Calu3 (cell line): ENCODE measurements at places on chromosomes 3 and 15.

DNA sequence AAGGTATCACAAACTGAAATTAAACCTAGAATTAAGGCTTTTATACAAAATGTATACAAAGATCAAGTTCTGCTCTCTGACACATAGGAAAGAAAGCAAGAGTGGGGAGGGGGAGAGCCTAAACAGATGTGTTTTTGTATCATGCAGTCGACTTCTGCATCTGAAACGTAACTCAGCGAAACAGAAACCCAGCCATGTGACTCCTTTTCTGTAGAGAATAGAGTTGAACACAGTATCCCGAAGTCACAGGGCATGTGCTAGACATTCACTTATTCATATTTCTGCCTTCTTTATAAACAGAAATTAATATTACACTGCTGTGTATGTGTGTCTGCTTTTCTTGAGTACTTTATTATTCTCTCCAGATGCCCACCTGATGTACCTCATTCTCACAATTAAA lies 121.0 kb downstream of the PDZRN3 start:
- no peak for DNase-seq

DNA sequence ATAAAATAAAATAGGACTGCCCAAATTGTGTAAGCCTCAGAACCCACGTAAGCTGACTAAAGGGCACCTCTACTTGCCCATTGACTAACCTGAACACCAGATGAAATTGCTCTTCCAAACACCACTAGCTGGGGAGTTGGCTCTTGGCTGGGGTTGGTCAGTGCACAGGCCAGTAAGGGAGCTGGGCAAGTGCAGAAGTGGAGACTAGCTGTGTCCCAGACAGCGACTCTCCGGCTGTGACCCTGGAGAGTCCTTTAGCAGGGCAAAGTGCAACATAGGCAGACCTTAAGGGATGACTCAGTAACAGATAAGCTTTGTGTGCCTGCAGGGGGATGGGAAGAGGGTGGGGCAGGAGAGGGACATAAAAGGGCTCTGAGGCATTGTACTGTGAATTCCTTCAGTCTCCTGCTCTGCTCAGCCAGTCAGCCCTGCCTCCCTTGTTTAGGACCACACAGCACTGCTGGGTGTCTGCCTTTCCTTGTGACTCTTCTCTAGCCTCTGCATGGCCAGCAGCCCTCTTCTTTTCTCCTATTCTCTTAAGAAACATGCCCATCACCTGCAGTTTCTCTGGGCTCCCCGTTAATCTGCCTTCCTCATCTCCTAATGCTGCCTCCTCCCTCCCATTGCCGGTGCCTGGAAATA lies 13.2 kb downstream of the NR1I2 start:
- peak; percentile 39 for DNase-seq

DNA sequence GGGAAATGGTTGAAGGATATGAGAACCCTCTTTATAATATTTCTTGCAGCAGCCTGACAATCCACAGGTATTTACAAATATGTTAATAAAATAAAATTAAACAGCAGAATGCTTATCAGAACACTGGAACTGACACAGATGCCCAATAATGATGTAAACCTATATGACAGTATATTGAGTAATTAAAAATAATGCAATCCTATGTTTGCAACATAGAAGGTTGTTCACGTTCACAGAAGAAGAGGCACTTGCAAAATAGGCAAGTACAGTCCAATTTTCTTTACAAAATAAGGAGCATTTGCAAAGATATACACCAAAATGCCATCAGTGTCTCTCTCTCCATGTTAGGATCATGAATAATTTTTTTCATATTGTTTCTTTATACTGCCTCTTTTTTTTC lies 397.0 kb upstream of the WNT5A start:
- no peak for DNase-seq

DNA sequence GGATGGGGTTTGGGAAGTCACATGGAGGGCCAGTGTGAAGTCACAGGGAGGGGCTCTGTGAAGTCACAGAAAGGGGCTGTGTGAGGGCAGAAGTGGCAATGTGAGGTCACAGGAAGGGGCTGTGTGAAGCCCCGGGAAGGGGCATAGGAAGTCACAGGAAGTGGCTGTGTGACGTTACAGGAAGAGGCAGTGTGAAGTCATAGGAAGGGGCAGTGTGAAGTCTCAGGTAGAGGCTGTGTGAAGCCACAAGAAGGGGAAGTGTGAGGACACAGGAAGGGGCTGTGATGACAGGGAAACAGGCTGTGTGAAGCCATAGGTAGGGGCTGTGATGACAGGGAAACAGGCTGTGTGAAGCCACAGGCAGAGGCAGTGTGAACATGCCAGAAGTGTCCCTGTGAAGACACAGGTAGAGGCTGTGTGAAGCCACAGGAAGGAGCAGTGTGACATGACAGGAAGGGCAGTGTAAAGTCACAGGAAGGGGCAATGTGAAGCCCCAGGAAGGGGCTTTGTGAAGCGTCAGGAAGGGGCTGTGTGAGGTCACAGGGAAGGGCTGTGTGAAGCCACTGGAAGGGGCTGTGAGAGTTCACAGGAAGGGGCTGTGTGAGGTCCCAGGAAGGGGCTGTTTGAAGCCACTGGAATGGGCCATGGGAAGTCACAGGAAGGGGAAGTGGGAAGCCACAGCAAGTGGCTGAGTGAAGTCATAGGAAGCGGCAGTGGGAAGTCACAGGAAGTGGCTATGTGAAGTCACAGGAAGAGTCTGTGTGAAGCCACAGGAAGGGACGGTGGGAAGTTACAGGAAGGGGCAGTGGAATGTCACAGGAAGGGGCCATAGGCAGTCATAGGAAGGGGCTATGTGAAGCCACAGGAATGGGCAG lies 37.1 kb downstream of the GASK1A start:
- no peak for DNase-seq

GRCh38 chr3:98172621-98173020 lies 6.1 kb downstream of the OR5H15 start:
- DNase-seq, result no peak

GRCh38 chr15:89329329-89330084 lies 5.1 kb downstream of the POLG start:
- DNase-seq, result no peak

GRCh38 chr15:89400116-89400781 lies 65.6 kb upstream of the POLG start:
- no peak for DNase-seq

- no peak for DNase-seq
These were observed 1.8 kb upstream of the IGF1R start for GRCh38 chr15:98646546-98647025.

DNA sequence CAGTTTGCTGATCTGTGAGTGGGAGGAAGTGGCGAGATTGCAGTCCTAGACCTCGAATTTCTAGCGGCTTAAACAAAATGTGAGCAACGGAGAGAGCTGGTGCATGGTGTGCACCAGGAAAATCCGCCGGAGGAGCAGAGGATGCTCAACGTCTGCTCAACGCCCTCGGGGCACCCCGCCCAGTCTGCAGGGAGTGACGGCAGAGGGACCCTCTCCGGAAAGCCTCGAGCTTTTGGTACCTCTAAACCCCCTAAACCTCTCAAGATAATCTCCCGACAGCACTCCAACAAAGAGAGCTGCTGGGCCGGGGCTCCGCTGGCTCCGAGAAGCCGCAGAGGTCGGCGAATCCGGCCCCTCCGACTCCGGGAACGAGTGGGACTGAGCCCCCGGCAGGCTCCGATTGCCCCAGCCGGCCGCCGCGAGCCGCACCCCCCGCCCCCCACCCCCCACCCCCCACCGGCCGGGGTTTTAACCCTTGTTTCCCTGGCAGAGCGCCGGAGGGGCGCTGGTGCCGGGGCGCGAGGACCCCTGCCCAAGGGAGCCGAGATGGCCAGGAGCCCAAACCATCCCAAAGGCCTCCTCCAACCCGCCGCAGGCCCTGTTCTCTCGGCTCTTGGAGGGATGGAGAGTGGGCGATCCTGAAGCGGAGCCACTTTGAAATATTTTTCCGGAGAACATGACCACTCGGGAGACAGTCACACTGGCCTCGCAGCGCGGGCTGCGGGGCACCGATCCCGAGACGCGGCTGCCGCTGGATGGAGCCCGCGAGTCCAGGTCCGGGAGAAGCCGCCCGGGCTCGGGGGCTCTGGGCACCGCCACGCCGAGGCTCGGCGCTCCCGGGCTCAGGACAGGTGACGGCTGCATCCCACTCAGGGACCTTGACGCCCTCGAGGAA lies 1.5 kb downstream of the MEGF11 start:
- DNase-seq, result peak; percentile 81

GRCh38 chr3:161212906-161213305 lies 8.2 kb upstream of the NMD3 start:
- DNase-seq, result no peak

- peak; percentile 13 for DNase-seq
These were observed 1108.3 kb downstream of the ROBO1 start for GRCh38 chr3:78659386-78659987.

DNA sequence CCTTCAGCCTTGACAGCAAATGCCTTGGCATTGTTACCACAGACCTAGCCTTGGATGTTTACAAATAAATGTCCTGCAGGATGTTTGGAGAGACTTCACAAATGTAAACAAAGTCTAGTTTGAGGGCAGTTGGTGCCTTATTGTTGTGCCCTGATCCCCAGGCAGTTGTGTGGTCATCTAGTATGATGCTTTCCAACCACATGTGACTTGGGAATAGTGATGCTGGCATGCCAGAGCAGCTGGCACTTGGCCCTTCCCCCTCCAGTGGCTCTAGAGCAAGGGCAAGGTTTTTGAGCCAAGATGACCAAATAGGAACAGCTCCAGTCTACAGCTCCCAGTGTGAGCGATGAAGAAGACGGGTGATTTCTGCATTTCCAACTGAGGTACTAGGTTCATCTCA lies 258.2 kb downstream of the ADAMTS17 start:
- no peak for DNase-seq

GRCh38 chr3:63429905-63430304 lies 151.8 kb downstream of the SYNPR start:
- DNase-seq, result no peak

- DNase-seq, result no peak
These were observed 683.8 kb downstream of the ZNF385D start for GRCh38 chr3:21067031-21067813.

GRCh38 chr3:171172070-171172469 lies 145.6 kb upstream of the SLC2A2 start:
- DNase-seq, result peak; percentile 30

- no peak for DNase-seq
These were observed 19.4 kb upstream of the IQCF6 start for GRCh38 chr3:51798411-51798963.

- no peak for DNase-seq
These were observed 138.5 kb downstream of the RORA start for GRCh38 chr15:61090386-61091288.

DNA sequence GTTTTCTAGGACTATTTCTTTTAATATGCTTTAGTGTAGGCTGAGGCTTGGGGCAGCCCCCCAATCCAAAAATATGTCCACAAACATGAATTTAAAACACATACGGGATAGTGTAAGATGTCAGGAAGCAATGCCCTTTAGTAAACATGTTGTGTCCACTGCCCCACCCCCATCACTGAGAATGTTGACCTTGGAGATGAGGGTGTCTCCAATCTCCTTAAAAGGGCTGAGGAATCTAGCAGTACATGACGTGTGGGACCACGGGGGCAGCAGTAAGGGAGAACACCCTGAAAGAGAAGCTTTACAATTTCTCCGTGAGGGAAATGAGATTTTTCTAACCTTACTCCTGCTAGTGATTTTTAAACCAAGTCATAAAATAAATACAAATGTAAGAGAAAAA lies 84.7 kb downstream of the SQOR start:
- DNase-seq, result no peak

- DNase-seq, result no peak
These were observed 370.6 kb upstream of the PROK2 start for GRCh38 chr3:72155391-72156064.

DNA sequence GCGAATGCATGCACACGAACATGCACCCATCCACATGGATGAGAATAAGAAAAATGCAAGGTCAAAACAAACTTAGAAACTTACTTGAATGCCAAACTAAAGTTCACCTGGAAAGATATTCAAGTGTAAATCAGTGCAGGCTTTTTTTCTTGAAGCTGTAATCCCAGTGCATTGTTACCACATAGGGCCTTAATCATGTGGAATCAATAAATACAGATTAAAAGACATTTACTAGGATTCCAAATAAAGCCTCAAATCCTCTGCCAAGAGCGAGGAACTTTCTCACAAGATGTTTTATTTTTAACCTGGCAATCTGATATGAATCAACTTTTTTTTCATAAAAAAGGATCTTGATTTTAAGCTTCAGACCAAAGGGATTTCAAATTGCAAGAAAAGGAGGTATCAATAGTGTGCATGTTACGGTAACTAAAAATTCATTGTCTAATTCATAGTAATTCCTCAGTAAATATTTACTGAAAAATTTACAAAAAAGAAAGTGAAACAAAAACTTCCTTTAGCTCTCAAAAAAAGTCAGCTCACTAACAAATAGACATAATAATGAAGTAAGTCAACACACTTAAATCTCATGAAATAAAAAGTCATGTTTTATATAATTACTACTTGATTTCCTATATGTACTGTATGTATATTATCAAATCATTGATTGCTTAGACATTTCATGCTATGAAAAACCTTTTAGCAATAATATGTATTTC lies 978.6 kb downstream of the PLOD2 start:
- DNase-seq, result no peak

GRCh38 chr3:197761784-197762183 lies 12.1 kb downstream of the FYTTD1 start:
- DNase-seq, result no peak

- DNase-seq, result no peak
These were observed 332.4 kb downstream of the SATB1 start for GRCh38 chr3:18092726-18093125.

GRCh38 chr15:98387866-98388265 lies 260.5 kb upstream of the IGF1R start:
- no peak for DNase-seq

DNA sequence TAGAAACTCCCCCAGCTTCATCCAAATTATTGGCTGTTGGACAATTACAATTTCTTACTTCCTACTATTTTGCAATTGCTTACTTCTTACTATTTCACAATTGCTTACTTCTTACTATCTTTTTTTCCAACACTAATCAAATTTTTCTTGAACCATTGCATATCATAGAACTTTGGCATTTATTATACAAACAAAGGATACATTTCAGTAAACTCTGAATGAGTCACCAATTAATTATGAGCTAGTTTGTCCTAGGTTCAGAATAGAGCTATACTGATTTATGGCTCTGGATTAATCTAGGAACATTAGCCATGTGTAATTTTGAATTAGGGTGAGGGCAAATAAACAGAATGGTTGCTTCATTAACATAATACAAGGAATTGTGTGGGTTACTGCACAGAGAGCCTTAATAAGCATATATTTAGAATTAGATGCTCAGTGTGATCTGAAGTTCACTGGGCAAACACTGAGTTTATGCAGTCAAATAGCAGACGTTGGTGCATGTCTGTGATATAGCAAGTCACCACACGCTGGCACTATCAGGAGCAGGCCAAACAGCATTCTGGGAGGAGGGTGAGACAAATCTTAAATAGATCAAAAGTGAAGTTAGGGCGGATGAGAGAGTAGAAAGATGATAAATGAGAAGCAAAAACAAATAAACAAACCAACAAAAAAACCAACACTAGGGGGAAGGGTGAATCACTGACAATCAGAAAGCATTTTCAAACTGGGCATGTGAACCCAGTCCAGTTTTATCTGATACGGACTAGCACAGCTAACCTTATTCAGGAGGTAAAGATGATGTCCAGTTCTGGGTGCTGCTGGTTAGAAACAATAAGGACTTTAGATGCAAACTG lies 21.5 kb downstream of the GABRR3 start:
- DNase-seq, result no peak

- DNase-seq, result no peak
These were observed 28.8 kb downstream of the GOLIM4 start for GRCh38 chr3:168066882-168067281.

GRCh38 chr3:197599089-197599765 lies 43.5 kb upstream of the BDH1 start:
- peak; percentile 72 for DNase-seq
